Daoy (cell line): ENCODE measurements at places on chromosomes 11 and 22. TPM values are rescaled to one million over a fixed set of nuclear protein-coding genes. Genes with fewer than 3 reads are reported as not detected.

Gene C11orf97
- total RNA-seq, result not detected in 2 replicates

Gene CD3E
- not detected in 2 replicates for total RNA-seq

Gene CASP1
- total RNA-seq, result 6.2 and 9.3 TPM in 2 replicates

Gene LRP4
- total RNA-seq, result 1.1 and 1.7 TPM in 2 replicates
